ENCODE measurements at places on chromosomes 6 and 20.

DNA sequence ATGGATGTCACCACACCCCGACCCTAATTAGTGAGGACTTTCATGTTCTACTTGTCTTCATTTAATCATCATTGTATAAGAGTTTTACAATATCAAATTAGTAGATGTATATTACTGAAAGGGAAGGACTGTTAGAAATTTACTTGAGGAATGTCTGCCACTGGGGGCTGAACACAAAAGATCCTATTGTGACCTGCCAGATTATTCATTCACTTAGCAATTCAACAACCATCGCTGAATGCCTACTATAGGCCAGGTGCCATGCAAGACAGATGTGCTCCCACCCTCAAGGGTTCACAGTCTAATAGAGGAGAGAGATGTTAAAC lies 8.0 kb upstream of the RBCK1 start:
- DNase-seq: no peak

DNA sequence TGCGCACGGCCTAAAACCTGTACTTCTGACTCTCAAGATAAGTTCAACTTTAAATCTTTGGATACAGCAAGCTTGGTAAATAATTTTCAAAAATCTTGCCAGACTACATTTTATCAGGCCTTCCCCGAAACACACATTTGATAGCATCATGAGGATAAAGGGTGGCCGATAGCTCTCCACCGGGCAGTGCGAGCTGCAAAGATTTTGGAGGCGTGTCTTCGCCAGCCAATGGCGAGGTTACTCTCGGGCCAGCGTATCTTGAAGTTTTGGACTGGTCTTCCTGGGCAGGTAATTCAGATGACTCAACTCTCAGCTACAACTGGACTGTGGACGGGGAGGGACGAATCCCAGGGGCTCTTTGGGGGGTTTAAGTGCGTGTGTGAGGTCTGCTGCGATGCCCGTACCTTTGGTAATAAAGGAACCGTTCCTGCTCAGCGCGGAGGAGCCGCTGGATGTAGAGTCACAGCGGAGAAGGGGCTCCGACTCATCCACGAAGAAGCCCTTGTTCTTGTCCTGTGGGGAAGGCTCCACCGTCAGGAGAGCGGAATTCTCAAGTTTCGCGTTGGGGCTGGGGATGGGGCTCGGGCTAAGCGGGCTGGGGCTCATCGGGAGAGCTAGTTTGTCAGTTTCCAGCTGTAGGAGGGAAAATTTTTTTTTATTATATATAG lies 75.3 kb downstream of the TNFRSF21 start:
- DNase-seq: no peak

DNA sequence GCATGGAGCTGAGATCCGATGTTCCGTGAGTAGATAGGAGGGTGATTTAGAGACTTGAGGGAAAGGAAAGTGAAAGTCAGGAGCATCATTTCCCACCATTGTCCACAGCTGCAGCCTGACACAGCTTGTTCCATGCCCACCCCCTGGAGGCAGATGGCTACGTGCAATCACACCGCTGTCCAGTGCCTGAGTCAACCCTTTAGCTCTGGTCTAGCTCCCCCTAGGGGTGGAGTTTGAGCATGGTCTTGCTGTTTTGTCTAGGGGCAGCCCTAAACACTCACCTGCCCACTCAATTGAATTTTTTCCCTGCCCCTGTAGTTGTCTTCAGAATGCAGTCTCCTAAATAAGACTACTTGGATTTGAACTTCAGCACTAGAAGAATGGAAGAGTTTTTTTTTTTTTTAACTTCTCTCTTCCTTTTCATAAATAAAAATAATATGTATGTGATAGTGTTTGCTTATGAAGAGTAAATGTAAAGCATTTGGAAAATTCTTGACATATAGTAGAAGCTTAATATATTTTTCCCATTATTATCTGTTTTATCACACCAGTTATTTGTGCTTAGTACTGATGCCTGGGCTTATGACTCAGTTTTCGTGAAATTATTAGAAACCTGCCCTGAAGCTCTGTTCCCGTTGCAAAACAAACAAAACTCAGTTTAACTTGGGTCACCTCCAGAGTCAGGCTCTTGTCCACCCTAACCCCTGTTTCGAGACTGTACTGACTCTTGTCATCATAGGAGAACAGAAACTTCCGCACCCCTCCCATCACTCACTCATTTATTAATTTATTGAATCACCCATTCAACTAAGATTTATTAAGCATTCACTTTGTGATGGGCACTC lies 814.8 kb downstream of the MAFB start:
- no peak for DNase-seq

GRCh38 chr6:147530132-147531060 lies 21.9 kb downstream of the SAMD5 start:
- DNase-seq: no peak

GRCh38 chr20:54047048-54047447 lies 23.3 kb downstream of the BCAS1 start:
- DNase-seq: no peak

DNA sequence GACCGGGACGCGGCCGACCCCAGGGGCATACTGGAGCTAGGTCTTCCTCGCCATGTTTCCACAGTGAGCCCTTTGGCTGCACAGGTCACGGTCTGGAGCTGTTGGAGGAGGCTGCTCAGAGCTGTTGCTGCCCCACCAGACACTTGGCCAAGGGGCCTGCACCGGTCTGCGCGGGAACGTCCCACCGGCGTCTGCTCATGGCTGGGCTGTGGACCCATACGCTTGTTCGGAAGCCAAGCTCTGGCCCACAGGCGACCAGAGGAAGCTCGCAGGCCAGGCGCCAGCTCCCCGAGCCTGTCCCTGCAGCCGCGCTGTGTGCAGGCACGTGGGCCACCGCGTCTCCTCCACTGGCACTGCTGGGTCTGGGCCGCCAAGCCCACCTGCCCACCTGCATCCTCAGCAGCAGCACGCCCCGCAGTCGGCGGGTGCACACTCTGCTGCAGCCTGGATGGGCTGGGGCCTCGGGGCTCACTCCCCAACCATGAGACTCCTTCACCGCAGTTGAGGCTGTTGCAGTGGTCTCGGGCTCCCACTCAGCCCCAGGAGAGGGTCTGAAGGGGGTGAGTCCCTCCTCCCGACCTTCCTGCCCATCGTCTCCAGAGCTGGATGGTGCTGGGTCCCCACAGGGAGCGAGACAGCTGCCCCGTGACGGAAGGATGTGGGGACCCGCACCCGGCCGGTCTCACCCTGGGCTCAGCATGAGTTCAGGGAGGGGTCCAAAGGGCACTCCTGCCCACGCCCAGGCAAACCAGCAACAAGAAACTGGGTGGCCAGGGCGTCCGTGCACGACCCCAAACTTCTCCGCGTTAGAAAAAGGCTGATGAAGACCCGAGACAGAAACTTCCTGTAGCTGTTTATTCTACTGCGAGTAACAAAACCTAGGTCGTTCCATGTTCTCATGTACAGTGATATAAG lies 15.5 kb upstream of the TCFL5 start:
- no peak for DNase-seq

DNA sequence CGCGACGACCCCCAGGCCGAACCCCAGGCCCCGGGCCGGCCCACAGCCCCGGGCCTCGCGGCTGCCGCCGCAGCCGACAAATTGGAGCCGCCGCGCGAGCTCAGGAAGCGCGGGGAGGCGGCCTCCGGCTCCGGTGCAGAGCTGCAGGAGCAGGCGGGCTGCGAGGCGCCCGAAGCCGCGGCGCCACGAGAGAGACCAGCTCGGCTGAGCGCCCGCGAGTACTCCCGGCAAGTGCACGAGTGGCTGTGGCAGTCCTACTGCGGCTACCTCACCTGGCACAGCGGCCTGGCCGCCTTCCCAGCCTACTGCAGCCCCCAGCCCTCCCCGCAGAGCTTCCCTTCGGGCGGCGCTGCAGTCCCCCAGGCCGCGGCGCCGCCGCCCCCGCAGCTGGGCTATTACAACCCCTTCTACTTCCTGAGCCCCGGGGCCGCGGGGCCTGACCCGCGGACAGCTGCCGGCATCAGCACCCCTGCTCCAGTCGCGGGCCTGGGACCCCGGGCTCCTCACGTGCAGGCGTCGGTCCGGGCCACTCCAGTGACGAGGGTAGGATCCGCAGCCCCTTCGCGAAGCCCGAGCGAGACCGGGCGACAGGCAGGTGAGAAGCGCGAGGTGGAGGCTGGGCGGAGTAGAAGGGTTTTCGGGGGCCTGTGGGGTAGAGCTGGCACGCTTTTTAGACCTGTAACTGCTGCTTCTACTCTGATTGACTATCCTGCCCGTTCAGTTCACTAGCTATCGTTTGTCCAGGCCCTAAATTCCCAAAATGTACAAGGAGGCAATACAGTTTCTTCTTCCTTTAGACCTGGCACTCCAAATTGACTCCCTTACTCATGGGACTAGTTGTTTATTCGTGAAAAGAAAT lies 654 bp downstream of the FAM8A1 start:
- DNase-seq: no peak

Measured in stimulated activated CD8-positive, alpha-beta memory T cell treated with anti-CD3 and anti-CD28 coated beads, Interleukin-7, amount 100 ng/mL, for 24 hours (primary cell).